G401 (cell line): ENCODE measurements at places on chromosomes 16 and 17. TPM values are rescaled to one million over a fixed set of nuclear protein-coding genes. Genes with fewer than 3 reads are reported as not detected.

NPIPA3 gene
- total RNA-seq, result 0.37 TPM in 1 of 2 replicates, not detected in the other

- no peak for DNase-seq
These were observed 48.5 kb downstream of the ARHGAP17 start for GRCh38 chr16:24966634-24967033.

RASL10B gene
- 18.4 and 19.5 TPM in 2 replicates for total RNA-seq

DNA sequence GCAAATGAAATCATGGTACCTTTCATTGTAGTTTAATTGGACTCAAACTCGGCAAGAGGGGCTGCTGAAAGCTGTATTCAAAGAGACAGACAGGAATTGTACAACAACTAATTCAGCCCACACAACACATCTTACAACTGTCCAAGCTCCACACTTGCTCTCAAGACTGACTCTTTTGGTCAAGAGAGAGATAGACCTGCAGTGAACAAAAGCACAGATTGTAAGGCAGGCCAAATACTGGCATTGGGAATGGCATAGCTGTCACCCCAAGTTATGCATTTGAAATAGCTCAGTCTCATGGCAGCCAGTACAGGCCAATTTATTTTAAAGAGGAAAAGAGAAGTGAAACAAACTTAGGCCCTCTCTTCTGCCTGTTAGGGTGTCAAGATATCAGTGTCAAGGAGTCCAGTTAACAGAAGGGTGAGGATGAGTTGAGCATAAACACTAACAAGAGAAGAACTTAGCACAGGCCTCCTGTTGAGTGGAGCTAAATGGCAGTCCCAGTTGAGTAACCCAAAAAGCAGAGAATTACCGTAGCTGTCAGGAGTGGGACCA is 215.7 kb downstream of the IRX3 start:
- no peak for DNase-seq

GRCh38 chr17:1916316-1916715 is 86.5 kb downstream of the RPA1 start:
- DNase-seq, result no peak

- no peak for DNase-seq
These were observed 98.3 kb downstream of the N4BP1 start for GRCh38 chr16:48511716-48512115.

DNA sequence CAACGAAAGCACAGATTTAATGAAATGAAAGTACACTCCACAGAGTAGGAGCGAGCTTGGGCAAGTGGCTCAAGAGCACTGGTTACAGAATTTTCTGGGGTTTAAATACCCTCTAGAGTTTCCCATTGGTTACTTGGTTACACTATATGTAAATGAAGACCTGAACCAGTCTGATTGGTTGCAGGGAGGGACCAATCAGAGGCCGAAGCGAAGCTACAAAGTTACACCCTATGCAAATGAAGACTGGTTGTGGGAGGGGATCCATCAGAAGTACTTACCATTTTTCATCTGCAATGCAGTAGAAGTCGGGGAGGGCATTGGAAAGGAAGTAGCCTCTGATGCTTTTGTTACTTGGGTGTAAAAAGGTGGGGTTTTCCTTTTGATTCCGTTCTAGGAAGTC is 132.0 kb downstream of the PMP22 start:
- DNase-seq, result no peak

DNA sequence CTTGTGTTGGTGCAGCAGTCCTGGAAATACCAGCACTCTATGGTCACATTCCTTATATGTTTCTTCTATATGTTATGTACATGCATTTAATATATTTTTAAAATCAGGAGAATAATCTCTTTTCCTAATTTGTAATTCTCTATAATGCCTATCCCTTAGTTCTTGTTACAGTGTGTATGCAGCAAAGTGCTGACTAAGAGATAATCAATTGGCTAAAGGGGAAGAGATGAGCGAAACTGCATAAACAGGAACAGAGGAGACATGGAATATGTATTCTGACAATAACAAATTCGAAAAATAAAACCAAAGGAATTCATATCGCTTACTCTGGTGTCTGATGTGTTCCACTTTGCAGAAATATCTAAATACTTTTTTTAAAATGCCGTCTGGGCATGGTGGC is 41.7 kb downstream of the SYNRG start:
- DNase-seq, result no peak

DNA sequence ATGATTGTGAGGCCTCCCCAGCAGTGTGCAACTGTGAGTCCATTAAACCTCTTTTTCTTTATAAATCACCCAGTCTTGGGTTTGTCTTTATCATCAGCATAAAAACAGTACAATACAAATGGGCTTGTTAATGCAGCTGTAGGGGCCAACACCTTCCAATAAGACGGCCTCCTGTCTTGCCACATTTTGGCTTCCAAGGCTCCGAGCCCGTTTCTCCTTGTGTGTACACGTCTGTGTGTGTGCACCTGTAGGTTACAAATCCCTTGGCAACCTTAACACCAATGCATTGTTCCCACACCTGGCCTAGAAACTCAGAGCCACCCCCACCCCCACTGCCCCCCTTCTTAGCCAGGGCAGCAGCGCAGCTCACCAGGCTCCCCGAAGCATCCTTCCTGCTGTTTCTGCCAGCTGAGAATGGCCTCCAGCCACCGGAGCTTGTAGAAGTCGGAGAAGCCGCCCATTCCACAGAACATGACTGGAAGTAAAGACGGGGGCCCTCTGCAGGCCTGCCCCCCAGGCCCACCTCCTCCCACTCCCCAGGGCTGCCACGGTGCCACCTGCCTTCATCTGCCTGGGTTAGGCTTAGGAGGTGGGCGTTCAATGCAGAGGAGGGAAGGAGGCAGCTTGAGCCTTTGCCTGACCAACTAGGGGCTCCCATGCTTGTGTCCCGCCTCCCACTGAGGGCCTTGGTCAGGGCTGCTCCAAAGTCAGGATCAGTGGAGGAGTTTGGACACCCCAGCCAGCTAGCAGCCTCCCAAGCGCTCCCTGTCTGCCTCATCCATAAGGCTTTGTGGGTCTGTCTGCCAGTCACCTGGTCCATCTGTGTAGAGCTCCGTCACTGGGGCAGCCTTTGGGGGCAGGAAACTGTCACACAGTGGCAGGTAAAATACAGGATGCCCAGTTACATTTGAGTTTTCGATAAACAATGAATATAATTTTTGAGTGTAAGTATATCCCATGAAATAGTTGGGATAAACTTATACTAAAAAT is 10.6 kb downstream of the C16orf89 start:
- DNase-seq, result no peak

GRCh38 chr17:75642784-75643642 is 9.8 kb downstream of the SMIM5 start:
- peak; percentile 52 for DNase-seq

- DNase-seq, result no peak
These were observed 1.9 kb upstream of the SLC5A2 start for GRCh38 chr16:31480851-31481536.

DNA sequence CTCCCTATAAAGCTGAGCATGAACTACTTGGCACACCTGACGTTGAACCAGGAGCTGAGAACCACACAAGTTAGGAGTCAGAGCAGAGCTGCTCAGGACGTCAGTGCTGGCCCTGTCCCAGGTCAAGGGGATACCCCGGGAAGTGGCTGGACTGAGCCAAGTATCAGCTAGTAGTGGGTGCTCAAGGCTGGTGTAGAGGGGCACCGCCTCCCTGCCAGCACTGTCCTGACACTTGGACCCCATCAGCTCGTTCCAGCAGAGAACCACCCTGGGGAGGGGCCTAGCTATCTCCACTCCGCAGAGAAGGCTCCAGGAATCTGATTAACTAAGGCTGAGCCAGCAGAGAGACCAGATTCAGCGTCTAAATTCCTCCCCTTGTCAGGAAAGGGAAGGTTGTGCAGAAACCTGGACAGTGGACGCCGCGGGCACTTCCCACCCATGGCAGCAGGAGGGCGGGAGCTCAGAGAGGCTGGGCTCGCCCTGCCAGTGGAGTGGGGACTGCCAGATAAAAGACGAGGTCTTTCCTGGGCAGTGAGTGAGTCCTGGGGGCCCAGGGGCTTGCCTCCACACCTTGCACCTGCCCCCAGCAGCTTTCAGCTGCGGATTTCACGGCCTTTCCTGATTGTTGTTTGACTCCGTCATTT is 21.0 kb downstream of the C16orf90 start:
- no peak for DNase-seq

GRCh38 chr16:2990891-2991290 is 10.6 kb upstream of the PKMYT1 start:
- no peak for DNase-seq

SLC6A2 gene
- not detected in 2 replicates for total RNA-seq

DNA sequence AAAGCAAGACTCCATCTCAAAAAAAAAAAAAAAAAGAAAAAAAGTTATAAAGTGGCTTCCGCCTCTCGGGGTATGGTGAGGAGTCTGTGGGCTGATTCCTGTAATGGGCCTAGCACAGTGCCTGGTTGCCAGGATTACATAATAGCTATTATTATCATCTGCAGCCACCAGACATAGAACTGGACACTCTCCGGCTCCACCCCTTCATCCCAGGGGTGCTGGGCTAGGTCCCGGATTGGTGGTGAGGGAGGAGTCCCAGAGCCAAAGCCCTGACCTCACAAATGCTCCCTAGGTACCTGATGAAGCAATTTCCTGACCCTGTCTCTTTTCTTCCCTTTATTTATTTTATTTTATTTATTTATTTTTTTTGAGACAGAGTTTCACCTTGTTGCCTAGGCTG is 11.6 kb upstream of the ADGRG1 start:
- no peak for DNase-seq

DNA sequence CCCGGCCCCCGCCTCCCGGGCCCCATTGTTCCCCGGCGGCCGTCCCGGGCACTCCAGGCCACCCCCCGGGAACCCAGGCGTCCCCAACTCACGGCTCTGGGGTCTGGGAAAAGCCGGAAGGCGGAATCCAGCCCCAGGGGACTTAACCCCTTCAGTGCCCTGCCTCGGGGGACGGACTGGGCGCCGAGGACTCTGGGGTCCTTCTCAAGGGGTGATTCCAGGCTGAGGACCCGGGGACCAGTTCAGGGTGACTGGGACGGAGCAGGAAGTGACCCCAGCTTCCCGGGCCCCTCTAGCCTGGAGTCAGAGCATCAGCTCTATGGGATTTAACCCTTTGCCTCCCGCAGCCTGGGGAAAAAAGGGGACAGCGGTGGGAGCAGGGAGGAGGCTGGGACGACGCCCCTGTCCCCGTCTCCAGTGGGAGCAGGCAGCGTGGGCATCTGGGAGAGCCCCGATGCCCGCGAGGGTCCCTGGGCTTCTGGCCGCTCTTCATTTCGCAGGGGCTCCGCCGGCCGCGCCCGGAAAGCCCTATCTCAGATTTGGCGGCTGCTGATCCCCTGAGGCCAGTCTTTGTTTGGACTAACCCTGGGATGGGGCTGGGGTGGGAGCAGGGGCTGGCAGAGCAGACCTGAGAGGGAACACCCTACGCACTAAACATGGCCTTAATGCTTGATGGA is at the start of gene ZNF629:
TSS of gene ZNF629 (minus strand) at position 270 of the 677 bp plus-strand sequence. CDS start 2,723 bp downstream, outside the sequence.
- DNase-seq, result peak; percentile 86

GRCh38 chr17:76539631-76540271 is at the start of gene PRCD:
PRCD (plus strand) TSS chr17:76540044; CDS start chr17:76540142, 98 bp downstream.
- no peak for DNase-seq

DNA sequence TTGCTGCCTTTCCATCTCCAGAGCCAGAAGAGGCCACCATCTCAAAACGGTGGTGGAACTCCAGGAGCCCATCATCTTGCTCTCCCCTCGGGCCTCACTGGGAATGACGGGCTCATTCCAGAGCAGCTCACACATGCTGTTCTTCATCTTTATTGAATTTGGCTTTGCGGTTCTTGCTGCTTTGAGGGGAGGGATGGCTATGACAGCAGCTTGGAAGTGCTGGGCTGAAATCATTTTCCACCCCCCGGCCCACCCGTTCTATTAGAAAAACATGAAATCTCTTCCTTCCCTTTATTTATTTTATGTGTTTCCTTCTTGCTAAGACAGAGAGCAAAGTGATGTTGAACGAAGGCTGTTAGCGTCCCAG is 149.8 kb upstream of the RPL38 start:
- DNase-seq, result no peak

DNA sequence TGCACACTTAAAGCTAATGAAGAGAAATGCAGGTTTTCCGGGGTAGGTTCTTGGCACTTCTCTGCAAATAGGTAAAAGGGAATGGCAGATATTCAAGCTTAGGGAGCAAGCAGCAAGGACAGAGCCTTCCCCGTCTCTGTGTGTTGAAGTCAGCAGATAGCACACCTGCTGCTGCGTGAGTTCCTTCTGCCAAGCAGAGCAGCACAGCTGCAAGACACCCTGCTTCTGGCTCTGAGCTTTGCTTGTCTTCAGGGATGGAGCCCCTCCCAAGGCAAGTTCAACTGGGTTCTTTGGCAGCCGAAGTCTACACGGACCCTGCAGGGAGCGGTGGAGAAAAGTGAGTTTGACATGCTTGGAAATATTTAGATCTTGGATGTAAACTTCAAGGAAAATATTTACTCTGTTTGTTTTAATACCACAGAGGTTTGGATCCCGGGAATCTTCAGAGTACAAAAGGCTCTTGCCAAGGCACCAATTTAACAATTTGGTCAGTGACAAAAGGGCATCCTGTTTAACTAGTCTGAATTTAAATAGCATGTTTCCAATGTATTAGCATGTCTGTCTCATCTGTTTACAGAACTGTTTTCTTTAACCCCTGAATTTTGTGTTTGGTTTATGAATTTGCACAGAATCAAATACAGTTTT is 113.4 kb upstream of the KCNJ16 start:
- DNase-seq, result no peak

GRCh38 chr17:29577385-29578211 is 9.1 kb downstream of the TP53I13 start:
- DNase-seq, result no peak

OR2C1 gene
- not detected in 2 replicates for total RNA-seq

- DNase-seq, result no peak
These were observed 5.4 kb downstream of the NQO1 start for GRCh38 chr16:69720822-69721430.

DNA sequence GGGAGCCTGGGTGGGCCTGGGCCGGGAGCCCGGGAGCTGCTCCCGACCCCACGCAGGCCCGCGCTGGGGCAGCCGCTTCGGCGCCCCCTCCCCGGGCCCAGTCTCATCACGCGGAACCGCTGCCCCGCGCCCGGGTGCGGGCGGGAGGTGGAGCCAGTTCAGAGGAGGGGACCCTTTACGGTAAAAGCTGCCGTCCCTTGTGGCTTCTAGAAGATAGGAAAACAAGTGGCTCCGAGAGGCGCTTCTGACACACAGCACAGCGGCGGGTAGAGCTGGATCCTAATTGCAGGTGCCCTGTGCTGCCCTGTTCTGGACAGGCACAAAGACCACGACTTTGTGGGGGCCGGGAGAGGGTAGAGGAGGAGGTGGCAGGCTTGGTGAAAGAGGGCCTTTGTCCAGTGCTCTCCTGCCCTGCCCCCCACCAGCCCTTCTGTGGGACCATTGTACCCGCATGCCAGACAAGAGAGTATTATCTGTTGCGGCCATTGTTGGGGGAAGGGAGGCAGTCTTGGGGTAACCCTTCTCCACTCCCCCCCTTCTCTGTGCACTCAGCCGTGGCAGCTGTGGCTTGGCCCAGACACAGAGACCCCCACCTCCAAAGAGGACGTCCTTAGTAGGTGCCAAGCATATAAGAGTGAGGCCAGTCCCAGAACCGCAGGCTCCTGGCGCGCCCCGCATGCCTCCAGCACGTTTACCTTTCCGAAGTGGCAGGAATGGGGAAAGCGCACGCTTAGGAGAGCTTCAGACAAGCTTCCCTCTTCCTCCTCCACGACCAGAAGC is 736 bp downstream of the CNP start:
- DNase-seq, result peak; percentile 35
